ENCODE measurements at places on chromosomes 3 and 15.

DNA sequence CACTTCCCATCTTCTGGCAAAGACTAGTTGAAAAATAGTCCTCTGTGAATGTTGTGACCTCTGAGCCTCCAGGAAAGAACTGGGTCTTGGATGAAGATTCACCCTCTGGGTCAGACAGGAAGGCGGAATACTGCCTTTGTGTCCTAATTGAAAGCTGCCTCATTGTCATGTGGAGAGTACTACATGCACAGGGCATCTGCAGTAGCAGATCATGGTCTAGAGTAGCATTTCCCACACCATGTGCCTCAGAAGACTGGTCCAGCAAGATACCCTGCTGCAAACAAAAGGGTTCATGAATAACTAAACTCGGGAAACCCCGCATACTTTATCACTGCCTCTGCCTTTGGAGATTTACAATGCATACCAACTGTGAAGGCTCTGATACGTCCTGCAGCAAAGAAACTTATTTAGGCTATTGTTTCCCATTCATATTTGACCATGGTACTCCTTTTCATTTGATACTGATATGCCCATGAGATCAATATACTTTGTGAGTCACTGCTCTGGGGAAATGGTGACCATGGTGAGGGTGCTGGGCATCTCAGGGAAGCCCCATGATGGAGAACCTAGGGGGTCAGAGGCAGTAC lies 22.7 kb downstream of the IRAK2 start:
- ATAC-seq = no peak

GRCh38 chr3:197960694-197961581 lies 921 bp downstream of the LMLN start:
- no peak for ATAC-seq

- no peak for ATAC-seq
Observed at GRCh38 chr3:132804498-132804897, 82.3 kb upstream of the NPHP3 start.

- no peak for ATAC-seq
Observed at GRCh38 chr15:90591524-90591923, 61.8 kb downstream of the CRTC3 start.

DNA sequence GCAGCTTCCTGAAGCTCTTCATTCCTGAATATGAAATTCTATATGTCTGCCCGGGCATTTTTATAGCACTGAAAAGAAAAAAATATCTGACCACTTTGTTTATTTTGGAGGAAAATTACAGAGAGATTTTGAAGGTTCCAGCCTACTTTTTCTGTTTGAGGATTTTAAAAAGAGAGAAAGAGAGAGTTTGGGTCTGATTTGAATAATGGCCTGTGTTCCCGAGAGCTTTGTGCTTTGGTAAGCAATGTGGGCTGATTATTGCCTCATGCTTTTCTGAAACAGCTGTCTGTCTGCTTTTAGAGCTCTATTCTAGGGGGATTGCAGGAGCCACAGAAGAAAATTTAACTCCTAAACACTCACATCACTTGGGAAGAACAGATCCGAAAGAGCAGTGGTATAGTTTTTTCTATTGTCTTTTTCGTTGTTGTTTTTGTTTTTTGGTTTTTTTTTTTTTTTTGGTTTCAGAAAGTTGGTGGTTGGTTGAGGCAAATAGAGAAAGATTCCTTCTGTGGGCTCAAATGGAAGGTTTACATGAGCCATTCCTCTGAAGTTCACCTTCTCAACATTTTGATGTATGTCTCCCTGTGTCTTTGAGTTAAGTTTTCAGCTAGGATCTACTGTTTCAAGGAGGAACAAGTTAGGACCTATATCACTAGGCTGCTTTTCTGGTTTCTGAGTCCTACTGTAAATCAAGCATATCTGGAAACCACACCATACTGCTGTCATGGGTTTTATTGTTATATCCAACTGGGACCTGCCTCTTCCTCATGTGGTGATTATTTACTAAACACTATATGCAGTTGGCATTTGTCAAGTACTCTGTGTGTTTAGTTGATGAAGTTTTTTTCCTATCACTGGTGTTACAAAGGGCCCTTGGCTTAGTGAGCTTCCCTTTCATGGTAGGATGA lies 178.9 kb downstream of the KCNMB2 start:
- ATAC-seq = no peak

DNA sequence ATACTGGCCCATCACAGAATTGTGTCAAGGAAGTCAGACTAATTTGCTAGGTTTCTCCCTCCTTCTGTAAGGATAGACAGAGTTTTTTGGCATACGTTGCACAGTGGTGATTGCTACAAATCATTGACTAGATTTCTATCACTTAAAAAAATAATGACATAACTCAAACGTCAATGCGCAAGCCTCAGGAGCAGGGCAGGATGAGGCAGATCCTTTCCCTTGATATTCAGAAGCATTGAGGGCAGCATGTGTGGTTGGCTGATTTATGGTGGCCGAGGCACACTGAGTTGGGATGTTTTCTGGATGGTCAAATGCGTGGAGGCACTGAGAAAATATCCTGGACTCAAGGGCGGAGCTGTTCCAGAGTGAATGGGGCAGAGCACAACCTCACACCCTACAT lies 14.4 kb downstream of the THSD4 start:
- no peak for ATAC-seq

DNA sequence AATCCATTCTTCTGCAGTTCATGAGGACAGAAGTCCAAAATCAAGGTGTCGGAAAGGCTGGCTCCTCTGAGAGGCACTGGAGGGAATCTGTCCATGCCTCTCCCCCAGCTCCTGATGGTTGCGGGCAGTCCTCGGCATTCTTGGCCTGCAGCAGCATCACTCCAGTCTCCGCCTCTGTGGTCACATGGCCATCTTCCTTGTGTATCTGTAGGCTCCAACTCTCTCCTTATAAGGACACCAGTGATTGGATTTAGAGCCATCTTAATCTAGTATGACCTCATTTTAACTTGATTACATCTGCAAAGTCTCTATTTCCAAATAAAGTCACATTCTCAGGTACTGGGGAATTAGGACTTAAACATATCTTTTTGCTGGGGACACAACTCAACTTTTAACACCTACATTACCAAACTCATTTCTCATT lies 56.0 kb upstream of the FLNB start:
- ATAC-seq = no peak

DNA sequence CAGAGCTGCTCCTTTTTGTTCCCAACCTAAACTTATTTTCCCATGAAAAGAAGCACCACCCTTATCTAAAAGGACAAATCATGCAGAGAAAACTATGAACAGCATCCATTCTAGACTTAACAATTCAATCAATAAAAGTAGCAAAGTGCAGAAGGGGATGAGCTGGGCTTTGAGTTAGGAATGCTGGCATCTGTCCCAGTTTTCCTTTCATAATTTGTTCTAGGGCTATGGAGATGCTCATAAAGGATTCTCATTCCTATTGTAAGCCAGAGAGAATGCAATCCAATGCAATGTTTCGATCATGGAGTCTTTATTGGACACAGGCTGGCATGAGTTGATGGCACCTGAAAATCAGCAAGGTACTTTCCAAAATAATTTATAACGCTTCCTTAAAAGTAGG lies 330.6 kb downstream of the VPS13C start:
- ATAC-seq = no peak

DNA sequence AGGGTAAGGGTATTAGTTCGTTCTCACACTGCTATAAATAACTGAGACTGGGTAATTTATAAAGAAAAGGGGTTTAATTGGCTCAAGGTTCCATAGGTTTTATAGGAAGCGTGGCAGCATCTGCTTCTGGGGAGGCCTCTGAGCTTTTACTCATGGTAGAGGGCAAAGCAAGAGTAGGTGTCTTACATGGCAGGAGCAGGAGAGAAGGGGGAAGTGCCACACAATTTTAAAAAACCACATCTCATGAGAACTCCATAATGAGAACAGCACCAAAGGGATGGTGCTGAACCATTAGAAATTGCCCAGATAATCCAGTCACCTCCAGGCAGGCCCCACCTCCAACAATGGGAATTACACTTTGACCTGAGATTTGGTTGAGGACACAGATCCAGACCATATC lies 12.2 kb downstream of the RNF111 start:
- no peak for ATAC-seq

DNA sequence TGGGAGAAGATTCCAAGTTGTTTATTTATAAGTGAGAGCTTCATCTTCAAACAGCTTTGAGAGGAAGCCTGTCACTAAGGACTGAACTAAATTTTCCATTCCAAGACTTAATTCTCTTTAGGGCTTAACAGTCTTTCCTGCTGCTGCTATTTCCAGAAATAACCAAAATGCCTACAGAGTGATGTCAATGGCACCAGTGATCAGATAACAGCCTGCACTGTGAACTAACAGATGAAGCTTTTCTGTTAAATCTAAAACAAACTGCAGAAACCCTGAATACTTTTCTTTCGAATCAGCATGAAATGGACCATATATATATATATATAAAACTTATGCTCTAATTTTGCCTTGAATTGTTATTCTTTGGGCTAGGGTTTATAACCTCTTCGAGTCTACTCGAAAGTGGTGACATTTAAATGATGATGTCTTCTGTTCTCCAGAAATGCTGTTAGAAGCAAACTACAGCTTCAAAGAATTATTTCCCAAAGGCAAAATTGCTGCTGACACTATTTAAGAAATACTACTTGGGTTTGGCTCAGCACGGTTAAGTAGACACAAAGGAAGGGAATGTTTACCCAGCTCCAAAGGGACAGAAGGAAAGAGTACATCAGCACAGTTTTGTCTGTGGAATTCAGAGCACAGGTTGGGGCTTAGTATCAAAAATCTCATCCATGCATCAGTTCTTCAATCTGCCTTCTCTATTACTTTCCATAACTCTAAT lies 238.5 kb upstream of the LRRN1 start:
- ATAC-seq = no peak

- ATAC-seq = peak; percentile 43
Observed at GRCh38 chr15:63030101-63030551, 12.4 kb upstream of the TPM1 start.

DNA sequence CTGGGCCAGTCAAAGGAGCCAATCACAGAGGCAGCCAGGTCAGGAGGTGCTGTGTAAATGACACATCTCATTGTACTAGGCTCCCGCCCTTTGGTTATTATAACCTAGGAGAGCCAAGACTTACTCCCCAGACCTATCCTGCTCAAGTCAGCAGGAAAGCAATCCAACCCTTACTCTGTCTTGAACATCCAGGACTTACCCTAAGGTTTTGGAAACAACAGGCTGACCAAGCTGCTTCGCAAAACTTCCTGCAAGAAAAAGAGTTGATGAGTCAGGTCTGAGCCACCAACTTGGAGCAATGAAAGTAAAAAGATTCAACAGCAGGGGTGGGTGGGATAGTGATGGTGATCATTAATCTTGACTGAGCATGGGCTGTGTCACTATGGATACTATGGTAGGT lies 144.4 kb downstream of the MYLK start:
- no peak for ATAC-seq

DNA sequence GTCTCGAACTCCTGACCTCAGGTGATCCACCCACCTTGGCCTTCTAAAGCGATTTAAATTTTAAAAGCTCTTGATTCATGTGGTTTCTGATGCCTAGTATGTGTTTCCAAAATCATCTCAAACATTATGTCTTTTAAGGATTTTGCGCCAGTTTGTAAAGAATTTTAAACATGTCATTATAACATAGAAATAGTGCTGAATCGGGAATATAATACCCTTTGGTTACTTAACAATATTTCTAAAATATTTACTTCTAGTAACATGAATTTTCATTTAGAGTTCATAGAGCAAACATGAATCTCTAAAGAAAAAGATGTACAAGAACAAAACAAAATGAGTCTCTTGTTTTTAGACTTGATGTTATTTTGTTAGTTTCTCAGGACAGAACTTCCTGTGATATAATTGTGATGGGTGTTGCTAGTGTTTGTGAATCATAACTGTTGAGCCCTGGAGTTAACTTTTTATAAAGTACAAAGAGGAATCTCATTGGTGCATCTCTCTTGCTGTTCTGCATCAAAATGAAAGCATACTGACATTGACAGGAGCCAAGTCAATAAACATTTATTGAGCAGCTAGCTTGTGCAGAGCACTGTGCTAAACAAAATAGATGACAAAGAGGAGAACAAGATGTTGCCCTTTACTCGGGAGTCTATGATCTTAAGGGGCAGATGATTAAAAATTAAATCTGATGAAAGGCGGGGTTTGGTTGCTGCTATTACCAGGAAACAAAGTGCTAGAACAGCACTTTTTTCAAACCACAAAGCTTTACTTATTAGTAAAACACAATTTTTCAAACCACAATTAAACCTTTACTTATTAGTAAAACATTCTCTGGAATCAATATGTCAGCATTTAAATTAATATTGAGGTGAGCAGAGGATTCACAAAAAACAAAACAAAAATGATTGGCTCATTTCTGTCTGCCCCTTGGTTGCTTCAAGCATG lies 73.4 kb downstream of the MME start:
- no peak for ATAC-seq

DNA sequence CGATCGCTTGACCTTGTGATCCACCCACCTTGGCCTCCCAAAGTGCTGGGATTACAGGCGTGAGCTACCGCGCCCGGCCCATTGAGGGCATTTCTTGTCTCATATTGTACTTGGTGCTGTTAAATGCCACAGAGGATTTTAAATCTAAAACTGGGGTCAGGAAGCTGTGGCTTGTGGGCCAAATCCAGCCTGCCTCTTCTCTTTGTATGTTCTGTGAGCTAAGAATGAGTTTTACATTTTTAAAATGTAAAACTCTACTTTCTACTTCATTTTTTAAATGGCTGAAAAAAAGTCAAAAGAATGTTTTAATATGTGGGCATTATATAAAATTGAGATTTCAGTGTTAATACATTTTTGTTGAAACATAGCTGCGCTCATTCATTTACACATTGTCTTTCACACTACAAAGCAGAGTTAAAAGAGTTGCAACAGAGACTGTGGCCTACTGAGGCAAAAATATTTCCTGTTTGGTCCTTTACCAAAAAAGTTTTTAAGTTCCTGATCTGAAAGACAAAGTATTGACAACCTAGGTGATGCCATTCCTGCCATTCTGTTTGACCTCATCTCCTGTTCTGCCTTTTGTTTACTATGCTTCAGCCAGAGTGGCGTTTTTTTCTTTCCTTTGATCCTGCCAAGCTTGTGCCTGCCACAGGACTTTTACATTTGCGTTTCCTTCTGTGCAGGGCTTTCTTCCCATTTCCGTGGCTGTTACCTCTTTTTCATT lies 50.4 kb downstream of the PDCD6IP start:
- no peak for ATAC-seq

DNA sequence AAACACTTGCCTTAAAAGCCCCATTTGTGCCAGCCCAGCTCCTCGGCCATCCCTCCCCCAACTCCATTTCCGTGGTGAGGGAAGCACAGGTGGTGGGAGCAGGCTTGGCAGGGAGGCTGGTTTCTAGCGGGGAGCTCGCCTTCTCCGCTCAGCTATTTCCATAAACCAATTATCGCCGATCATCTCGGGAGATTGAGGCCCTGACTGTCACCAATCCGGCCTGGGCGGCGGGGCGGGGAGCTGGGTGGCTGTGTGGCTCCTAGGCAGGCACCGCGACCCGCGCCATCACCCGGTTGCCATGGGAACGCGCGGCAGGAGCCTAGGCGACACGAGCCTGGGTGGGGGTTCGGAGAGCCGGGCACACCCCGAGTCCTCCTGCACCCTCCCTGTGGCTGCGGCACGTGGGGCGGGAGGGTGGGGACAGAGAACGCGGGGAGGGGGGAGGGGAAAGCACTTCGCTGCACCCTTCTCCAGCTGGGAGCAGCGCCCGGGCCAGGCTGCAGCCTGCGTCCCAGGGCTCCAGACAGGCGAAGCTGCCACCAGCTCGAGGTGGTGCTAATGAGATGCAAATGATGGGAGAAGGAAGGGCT lies 9.3 kb downstream of the CCDC33 start:
- ATAC-seq = no peak

Measured in stimulated activated memory B cell treated with anti-CD40 and anti-IgM and Interleukin-4, amounts not matched to agents 10 μg/mL and 1 μg/mL and 100 μg/mL, for 72 hours (primary cell).